HepG2 (cell line): ENCODE measurements at places on chromosomes 2 and 18.
A peak's percentile ranks its signal among the peaks of the same experiment; 100 is the strongest.

DNA sequence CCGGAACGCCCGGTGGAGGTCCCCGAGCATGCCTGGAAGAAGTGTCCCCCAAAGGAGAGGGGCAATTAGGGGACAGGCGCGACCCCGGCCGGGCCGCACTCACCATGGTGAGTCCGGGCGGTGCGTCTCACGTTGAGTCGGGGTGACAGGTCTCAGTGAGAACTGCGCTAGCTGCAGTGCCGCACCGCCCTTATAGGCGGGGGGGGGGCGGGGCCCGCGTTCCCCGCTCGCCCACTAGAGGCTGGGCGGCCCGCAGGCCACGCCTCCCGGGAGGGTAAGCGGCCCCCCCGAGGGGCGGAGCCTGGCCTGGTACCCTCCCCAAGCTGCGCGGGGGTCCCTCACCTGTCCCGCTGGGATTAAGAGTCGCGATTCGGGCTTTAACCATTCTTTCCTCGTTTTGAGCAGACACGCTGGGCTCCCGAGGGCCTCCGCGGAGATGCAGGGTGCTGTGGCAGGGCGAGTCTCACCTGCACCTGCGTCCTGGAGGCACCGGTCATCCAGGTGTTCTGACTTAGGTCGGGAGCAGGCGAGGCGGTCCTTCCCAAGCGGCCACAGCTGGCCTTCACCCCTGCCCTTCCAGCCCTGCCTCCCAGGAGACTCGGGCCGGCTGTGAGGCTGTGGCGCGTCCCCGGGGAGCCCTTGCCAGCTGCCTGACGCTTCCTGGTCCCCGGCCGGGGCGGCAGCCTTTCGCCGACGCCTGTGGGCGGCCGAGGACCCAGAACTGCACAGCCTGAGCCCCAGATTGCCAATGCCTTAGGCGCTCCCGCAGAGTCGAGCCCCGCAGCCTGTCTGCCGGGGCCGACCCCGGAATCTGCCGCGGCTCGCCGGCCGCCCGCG is at the start of gene TUBA4A:
Gene TUBA4A, minus strand, starts transcription at position 166 of the 837 bp plus-strand sequence. Its CDS starts 60 bp downstream, at position 106.
- DNase-seq: peak; percentile 58
- peaks cover 60% of the 10 kb centered on the region for H3K4me1 ChIP-seq
- no peak within 1 kb of the TSS for H3K27ac ChIP-seq
- H3K36me3 ChIP-seq: no peaks in the 10 kb centered on the region
- peaks cover 40% of the 10 kb centered on the region for H3K27me3 ChIP-seq

- DNase-seq: peak; percentile 98
- H3K27ac ChIP-seq: peak within 1 kb of the TSS; percentile 89
- peak within 1 kb of the TSS; percentile 97 for H3K4me3 ChIP-seq
- no peaks in the 10 kb centered on the region; the same call in 2 of the 3 replicates for H3K27me3 ChIP-seq
Measured at GRCh38 chr18:62186774-62187542, at the start of the genes PIGN and RELCH. PIGN (minus strand) TSS chr18:62187056; CDS start chr18:62161353, 25,703 bp downstream. RELCH (plus strand) TSS chr18:62187255; CDS start chr18:62187506, 251 bp downstream.

- H3K4me3 ChIP-seq: no peak overlapping the region
- H3K27ac ChIP-seq: no peak overlapping the region
- no peaks in the 10 kb centered on the region for H3K36me3 ChIP-seq
- peaks cover 51% of the 10 kb centered on the region for H3K4me1 ChIP-seq
Measured at GRCh38 chr2:240887631-240888030, 8.3 kb downstream of the MAB21L4 start.

DNA sequence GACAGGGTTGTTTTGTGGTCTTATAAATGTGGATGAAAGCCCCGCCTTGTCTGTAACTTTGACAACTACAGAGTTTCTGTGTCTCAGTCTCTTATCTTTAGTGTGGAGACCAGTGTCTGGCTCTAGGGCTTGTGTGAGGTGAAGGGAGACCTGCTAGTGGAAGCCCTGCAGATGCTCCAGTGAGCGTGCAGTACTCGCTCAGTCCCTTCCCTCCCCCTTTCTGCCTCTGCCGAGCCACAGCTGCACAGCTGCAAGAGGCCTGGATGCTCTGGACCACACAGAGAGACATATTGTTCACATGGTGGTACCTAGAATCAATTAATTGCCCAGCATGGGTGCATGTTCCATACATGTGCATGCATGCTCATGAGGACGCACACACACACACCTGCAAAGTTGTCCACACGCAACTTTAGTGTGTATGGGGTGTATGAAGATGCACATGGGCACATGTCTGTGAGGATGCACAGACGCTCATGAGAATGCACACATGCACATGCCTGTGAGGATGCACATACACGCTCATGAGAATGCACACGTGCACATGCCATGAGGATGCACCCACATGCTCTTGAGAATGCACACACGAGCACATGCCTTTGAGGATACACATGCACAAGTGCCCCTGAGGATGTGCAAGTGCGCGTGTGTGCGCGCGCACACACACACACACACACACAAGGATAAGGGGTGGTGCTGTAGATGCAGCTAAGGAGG is 282.1 kb upstream of the HS6ST1 start:
- H3K36me3 ChIP-seq: no peaks in the 10 kb centered on the region
- peaks cover 4% of the 10 kb centered on the region; the same call in 1 of the 2 replicates for H3K4me1 ChIP-seq
- H3K27me3 ChIP-seq: peaks cover 18% of the 10 kb centered on the region; the same call in 2 of the 3 replicates
- H3K4me3 ChIP-seq: no peak overlapping the region

GRCh38 chr2:239788576-239789098 is 236.5 kb downstream of the NDUFA10 start:
- no peaks in the 10 kb centered on the region for H3K4me1 ChIP-seq
- peaks cover 46% of the 10 kb centered on the region for H3K27me3 ChIP-seq
- no peaks in the 10 kb centered on the region for H3K36me3 ChIP-seq
- no peak overlapping the region for H3K27ac ChIP-seq
- no peak overlapping the region for H3K4me3 ChIP-seq
- DNase-seq: no peak

GRCh38 chr18:48781163-48781987 is 169.4 kb downstream of the SMAD7 start:
- peak; percentile 92 for DNase-seq
- no peaks in the 10 kb centered on the region for H3K27me3 ChIP-seq
- H3K36me3 ChIP-seq: peaks cover 21% of the 10 kb centered on the region; the same call in 2 of the 3 replicates
- H3K4me1 ChIP-seq: peaks cover 55% of the 10 kb centered on the region

- DNase-seq: peak; percentile 15
- H3K27me3 ChIP-seq: no peaks in the 10 kb centered on the region
- no peak overlapping the region for H3K27ac ChIP-seq
- H3K4me3 ChIP-seq: no peak overlapping the region
Measured at GRCh38 chr2:79876430-79876829, 363.6 kb downstream of the CTNNA2 start.

DNA sequence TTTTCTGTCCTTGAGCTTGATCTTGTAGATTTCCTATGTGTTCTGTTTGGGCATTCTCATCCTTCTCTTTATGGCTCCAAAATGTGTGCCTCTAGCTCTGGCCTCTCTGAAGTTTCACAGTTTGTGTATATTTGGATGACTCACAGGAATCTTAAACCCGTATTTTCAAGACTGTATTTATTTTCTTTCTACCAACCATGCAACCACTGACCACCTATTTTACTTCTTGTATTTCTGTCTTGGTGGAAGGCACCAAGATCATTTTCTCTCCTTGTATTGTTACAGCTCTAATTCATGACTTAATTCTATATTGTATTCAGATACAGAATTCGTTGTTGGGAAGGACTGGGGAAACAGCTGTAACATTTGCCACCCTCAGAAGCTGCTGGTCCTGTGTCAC is 39.5 kb downstream of the ACSL3 start:
- no peak for DNase-seq
- H3K4me1 ChIP-seq: peaks cover 77% of the 10 kb centered on the region
- H3K36me3 ChIP-seq: peaks cover 32% of the 10 kb centered on the region
- H3K27ac ChIP-seq: no peak overlapping the region
- H3K27me3 ChIP-seq: no peaks in the 10 kb centered on the region

DNA sequence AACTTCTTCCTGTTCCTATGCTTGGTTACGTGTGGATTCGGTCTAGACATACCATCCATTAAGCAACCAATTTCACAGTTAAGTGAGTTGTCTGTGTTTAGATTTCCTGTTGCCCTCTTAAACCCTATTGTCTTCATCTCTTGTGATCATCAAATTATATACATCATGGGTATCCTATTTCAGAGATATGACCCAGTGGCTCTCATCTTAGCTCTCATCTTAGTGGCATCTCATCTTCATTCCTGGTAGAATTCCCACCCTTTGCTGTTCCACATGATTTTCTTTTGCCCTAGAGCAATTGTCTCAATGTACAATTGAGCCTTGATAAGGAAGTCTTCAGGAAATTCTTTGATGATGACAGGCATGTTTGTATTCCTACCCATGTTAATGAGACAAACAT is 29.4 kb upstream of the FN1 start:
- no peaks in the 10 kb centered on the region for H3K36me3 ChIP-seq
- no peaks in the 10 kb centered on the region for H3K27me3 ChIP-seq
- H3K27ac ChIP-seq: no peak overlapping the region

DNA sequence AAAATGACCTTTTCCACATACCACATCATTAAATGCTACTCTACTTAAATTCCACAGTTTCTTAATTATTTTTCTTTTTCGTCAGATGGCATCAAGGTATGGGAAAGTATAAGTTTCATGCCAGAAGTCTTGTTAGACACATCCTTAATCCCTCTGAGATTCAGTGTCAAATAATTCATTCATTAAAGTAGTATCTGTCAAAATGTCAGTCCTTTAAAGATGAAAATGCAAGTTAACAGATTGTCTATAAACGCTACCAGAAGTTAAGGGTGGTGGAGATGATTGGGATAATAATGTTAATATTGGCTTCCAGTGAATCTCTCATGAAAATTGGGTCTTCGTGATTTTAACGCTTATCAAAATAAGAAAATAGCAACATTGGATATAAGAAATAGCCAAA is 504.2 kb upstream of the LINC00305 start:
- H3K4me1 ChIP-seq: no peaks in the 10 kb centered on the region
- no peak for DNase-seq
- H3K36me3 ChIP-seq: no peaks in the 10 kb centered on the region
- no peaks in the 10 kb centered on the region for H3K27me3 ChIP-seq

GRCh38 chr18:58044370-58045241 is 580 bp downstream of the NEDD4L start:
- no peaks in the 10 kb centered on the region; the same call in 2 of the 3 replicates for H3K27me3 ChIP-seq
- no peak for DNase-seq
- peak overlapping the region; percentile 90 for H3K4me3 ChIP-seq
- H3K4me1 ChIP-seq: peaks cover 48% of the 10 kb centered on the region

GRCh38 chr2:75772908-75773630 is 62.4 kb upstream of the GCFC2 start:
- no peak overlapping the region for H3K4me3 ChIP-seq
- DNase-seq: no peak
- no peak overlapping the region for H3K27ac ChIP-seq
- H3K36me3 ChIP-seq: no peaks in the 10 kb centered on the region
- no peaks in the 10 kb centered on the region for H3K4me1 ChIP-seq
- H3K27me3 ChIP-seq: no peaks in the 10 kb centered on the region

GRCh38 chr18:2510416-2510815 is 60.9 kb downstream of the METTL4 start:
- no peaks in the 10 kb centered on the region for H3K27me3 ChIP-seq
- no peak overlapping the region for H3K4me3 ChIP-seq
- no peak overlapping the region for H3K27ac ChIP-seq
- H3K36me3 ChIP-seq: no peaks in the 10 kb centered on the region

DNA sequence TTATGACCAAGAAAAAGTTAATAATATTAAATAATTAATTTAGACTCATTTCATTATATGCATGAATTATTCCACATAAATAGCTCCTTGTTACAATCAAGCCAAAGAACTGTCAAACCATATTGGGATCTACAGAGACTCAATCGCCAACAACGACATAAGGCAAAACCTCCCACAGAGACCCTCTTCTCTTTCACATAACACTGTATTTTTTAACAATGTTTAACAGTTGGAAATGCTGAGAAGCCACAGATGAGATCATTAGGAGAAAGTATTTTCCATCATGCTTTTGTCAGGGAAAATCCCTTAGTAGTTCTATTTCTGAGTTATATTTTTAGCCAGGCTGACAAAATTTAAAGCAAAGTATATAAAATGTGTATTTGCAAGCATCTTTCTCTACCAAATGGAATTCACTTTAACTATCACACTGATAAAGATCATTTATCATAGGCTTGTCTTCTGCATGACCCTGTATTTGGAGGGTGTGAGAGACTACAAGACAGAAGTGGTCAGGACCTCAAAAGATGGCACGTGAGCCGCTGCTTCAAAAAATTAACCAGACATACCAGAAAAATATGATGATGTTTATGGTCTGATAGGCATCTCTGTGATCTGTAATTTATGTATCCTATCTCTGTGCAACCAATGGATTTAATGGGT is 383.8 kb downstream of the NRXN1 start:
- H3K4me1 ChIP-seq: no peaks in the 10 kb centered on the region
- H3K27me3 ChIP-seq: no peaks in the 10 kb centered on the region
- H3K27ac ChIP-seq: no peak overlapping the region
- no peak overlapping the region for H3K4me3 ChIP-seq
- DNase-seq: no peak

- H3K36me3 ChIP-seq: no peaks in the 10 kb centered on the region
- H3K4me3 ChIP-seq: no peak overlapping the region
- DNase-seq: no peak
- H3K27me3 ChIP-seq: peaks cover 11% of the 10 kb centered on the region; the same call in 2 of the 3 replicates
- no peak overlapping the region for H3K27ac ChIP-seq
Measured at GRCh38 chr2:73133566-73134197, 20.9 kb upstream of the RAB11FIP5 start.

- no peaks in the 10 kb centered on the region for H3K4me1 ChIP-seq
- H3K4me3 ChIP-seq: no peak overlapping the region
- no peaks in the 10 kb centered on the region for H3K36me3 ChIP-seq
- no peak overlapping the region for H3K27ac ChIP-seq
- DNase-seq: no peak
- peaks cover 3% of the 10 kb centered on the region for H3K27me3 ChIP-seq
Measured at GRCh38 chr18:46458472-46458871, 198.5 kb downstream of the LOXHD1 start.

GRCh38 chr2:128613876-128614275 is 295.2 kb upstream of the HS6ST1 start:
- no peaks in the 10 kb centered on the region for H3K4me1 ChIP-seq
- H3K4me3 ChIP-seq: no peak overlapping the region
- H3K36me3 ChIP-seq: no peaks in the 10 kb centered on the region
- H3K27me3 ChIP-seq: peaks cover 20% of the 10 kb centered on the region

GRCh38 chr2:41954304-41955291 is 93.2 kb upstream of the PKDCC start:
- no peak for DNase-seq
- no peaks in the 10 kb centered on the region for H3K4me1 ChIP-seq
- H3K36me3 ChIP-seq: no peaks in the 10 kb centered on the region
- H3K4me3 ChIP-seq: no peak overlapping the region
- peaks cover 4% of the 10 kb centered on the region for H3K27me3 ChIP-seq
- no peak overlapping the region for H3K27ac ChIP-seq

- no peak for DNase-seq
- no peaks in the 10 kb centered on the region for H3K4me1 ChIP-seq
- 0 out of 3 replicates have a peak, but pooled peaks cover 3% of the 10 kb centered on the region for H3K27me3 ChIP-seq
- H3K36me3 ChIP-seq: no peaks in the 10 kb centered on the region
- no peak overlapping the region for H3K27ac ChIP-seq
Measured at GRCh38 chr2:172772633-172773032, 37.0 kb downstream of the RAPGEF4 start.

GRCh38 chr2:156457523-156458517 is 21.6 kb downstream of the GPD2 start:
- no peak overlapping the region for H3K27ac ChIP-seq
- H3K27me3 ChIP-seq: no peaks in the 10 kb centered on the region
- no peak for DNase-seq
- H3K4me1 ChIP-seq: no peaks in the 10 kb centered on the region
- no peak overlapping the region for H3K4me3 ChIP-seq
